ENCODE measurements at places on chromosomes 16 and 17. TPM values are rescaled to one million over a fixed set of nuclear protein-coding genes. Genes with fewer than 3 reads are reported as not detected.

B3GNT9 gene
- total RNA-seq, result 7.5 TPM

DNA sequence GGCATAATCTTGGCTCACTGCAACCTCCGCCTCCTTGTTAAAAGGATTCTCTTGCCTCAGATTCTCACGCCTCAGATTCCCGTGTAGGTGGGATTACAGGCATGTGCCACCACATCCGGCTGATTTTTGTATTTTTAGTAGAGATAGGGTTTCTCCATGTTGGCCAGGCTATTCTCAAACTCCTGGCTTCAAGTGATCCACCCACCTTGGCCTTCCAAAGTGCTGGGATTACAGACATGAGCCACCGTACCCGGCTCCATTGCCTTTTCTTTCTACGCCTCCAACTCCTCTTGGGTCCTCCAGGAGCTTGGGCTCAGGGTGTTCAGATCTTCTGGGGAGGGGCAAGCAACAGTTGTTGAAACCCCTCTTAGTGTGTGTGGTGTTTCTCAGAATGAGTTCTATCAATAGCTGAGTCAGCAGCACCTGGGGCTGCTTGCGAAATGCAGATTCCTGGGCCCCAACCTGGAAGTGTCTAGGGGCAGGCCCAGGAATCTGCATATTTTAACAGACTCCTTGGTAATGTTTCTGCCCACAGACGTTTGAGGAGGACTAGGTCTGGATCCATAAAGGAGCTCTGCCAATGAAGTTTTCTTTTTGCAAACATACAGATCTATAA is 31.4 kb downstream of the SEC14L5 start:
- DNase-seq, result no peak

- DNase-seq, result no peak
Observed at GRCh38 chr16:81774348-81774747, 4.7 kb upstream of the PLCG2 start.

GRCh38 chr16:15777533-15778203 is 79.2 kb downstream of the MYH11 start:
- peak; percentile 16 for DNase-seq

- DNase-seq, result peak; percentile 41
Observed at GRCh38 chr16:54931120-54932014, 702 bp downstream of the IRX5 start.

- DNase-seq, result peak; percentile 40
Observed at GRCh38 chr17:39626171-39627046, at the start of gene PPP1R1B. PPP1R1B (plus strand) TSS chr17:39626952; CDS start chr17:39627393, 441 bp downstream.

DNA sequence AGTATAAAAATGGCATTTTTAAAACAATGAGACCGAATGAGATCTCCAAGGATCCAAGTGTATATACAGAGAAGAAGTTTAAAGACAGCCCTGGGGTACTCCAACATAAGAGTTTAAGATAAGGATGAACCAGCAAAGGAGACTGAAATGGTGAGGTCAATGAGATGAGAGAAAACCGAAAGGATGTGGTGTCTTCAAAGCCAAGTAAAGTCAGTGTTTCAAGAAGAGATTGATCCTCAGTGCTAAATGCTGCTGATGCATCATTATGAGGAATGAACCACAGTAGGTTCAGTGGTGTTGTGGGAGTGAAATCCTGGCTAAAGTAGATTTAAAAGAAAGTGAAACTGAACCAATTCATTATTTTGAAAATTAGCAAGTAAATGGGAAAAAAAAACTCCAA is 38.1 kb upstream of the NLK start:
- peak; percentile 1 for DNase-seq

TNFRSF17 gene
- total RNA-seq, result not detected

KRTAP1-5 gene
- total RNA-seq, result not detected

DNA sequence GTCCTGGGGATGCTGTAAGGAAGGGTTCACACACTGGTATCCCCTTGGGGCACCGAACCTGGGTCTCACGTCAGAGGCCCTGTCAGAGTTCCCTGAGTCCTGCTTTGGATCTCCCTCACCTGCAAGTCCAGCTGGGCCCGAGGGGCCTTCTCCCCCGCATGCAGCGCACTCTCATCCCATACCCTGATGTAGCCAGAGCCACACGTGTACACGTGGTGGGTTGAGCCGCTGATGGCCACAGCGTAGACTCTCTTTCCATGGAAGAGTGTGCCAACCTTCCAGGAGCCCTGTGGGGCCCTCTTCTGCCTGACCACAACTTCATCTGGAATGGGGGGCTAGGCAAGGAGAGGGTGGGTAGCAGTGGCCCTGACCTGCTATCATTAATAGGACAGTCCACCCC is 9.9 kb downstream of the TLE7 start:
- DNase-seq, result no peak

KRT17 gene
- not detected for total RNA-seq

DNA sequence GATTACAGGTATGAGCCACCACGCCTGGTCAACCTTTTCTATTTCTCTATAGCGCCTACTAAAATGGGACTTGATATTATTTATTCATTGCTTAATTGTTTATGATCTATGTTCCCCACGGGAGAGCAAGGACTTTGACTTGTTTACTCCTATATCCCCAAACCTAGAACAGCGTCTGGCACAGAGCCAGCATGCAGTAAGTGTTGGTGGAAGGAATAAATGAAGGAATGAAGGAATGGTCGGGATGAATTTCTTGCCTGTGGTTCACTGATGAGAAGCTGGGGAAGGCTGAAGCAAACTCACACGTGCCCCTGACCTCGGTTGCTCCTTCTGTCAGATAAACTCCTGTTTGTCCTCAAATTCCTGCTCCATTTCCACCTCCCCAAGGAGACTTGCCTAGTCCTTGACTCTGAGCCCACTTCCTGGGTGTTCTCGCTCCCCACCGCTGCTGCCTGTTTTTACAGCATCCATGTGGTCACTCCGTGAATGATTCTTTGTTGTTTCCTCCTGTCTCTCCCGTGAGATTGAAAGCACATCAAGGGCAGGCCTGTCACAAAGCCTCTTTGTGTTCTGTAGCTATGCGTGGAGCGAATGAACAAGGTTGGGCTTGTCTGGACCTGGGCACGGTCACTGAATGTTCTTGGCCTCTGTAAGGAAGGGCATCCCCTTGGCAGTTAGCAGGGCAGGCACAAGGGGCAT is 17.3 kb downstream of the C17orf100 start:
- no peak for DNase-seq

SLC13A2 gene
- total RNA-seq, result not detected

GRCh38 chr17:65156185-65156834 is 19.1 kb downstream of the RGS9 start:
- no peak for DNase-seq

- no peak for DNase-seq
Observed at GRCh38 chr16:48628359-48628985, 18.5 kb upstream of the N4BP1 start.

CCL16 gene
- total RNA-seq, result not detected

GRCh38 chr16:59864981-59865666 is 1131.0 kb upstream of the GOT2 start:
- no peak for DNase-seq

GRCh38 chr16:69918241-69918640 is 32.9 kb upstream of the CLEC18A start:
- no peak for DNase-seq

DNA sequence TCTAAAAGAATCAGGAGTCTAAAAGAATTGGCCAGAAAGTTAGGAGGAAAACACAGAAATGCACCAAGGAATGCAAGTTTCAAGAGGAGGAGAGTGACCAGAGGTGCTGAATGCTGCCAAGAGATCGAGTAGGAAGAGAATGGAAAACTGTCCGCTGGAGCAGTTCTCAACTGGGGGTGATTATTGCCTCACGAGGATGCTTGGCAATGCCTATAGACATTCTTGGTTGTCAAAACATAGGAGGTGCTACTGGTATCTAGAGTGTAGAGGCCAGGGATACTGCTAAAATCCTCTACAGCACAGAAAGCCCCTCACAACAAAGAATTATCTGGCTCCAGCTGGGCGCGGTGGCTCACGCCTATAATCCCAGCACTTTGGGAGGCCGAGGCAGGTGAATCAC is 82.1 kb upstream of the NOL11 start:
- DNase-seq, result no peak

ABCA8 gene
- total RNA-seq, result not detected

DNA sequence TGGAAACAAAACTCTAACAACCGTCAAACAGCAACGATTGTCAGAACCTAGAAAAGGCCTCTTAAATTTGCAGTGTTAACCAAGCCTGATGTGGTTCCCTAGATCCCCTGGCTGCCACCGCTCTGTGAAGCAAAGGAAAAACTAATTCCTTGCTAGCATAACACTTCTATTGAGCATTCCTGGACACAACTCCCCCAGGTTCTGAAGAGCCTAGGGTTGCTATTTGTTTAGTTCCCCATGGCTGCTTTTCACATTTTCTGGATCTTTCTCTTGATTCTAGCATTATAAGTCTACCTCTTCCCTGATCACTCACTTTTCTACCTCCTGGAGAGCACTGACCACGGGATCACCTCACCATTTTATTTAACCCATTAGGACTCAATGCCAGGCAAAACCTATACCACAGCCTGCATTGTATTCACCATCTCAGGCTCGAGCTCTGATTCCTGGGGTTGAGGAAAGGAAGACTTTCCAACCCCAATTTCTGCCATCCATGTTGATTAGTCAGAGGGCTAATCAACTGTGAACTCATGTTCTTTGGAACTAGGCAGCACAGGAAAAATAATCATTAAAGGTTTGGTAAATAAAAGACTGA is 692 bp upstream of the KCNJ16 start:
- no peak for DNase-seq

DNA sequence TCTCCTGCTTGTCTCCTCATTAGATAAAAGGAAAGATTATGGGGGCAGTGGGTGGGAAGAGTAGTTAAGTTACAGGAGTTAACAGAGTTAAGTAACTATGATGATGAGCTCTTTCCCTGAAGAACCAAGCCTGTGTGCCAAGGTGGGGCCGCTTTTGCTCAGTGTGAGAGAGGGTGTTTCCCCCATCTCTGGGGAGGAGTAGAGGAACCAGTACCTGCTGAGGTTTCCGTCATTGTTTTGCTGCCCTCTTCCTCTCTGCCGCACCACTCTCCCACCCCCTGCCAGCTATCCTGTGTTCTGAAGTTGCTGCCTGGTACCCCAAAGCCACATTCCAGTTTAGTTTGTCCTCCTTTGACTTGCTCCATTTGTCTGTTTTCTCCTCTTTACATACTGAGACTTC is 20.8 kb upstream of the KRT10 start:
- DNase-seq, result no peak

DNA sequence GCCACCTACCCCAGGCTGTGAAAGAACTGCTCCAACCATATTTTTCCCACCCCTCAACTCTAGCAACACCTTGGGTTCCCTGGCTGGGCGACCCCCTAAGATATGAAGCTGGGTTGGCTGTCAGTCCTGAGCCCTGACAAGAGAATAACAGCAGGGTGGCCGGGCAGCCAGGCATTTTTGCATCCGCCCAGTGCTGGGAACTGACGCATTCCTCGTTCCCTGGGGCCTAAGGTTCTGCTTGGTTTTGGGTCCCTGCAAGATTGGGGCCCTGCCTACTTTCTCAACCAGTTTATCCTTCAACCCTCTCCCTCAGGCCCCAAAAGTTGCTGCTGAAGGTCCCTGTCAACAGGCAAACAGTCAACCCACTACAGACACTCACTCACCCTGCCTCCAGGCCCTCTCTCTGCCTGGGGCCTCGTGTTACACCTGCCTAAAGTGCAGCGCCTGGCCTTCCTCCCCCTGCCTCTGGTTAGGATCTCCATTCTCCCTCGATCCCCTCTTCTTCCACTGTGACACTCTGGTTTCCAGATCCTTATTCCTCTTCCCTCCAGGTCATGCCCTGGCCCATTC is 151.5 kb downstream of the STX8 start:
- DNase-seq, result no peak

DNA sequence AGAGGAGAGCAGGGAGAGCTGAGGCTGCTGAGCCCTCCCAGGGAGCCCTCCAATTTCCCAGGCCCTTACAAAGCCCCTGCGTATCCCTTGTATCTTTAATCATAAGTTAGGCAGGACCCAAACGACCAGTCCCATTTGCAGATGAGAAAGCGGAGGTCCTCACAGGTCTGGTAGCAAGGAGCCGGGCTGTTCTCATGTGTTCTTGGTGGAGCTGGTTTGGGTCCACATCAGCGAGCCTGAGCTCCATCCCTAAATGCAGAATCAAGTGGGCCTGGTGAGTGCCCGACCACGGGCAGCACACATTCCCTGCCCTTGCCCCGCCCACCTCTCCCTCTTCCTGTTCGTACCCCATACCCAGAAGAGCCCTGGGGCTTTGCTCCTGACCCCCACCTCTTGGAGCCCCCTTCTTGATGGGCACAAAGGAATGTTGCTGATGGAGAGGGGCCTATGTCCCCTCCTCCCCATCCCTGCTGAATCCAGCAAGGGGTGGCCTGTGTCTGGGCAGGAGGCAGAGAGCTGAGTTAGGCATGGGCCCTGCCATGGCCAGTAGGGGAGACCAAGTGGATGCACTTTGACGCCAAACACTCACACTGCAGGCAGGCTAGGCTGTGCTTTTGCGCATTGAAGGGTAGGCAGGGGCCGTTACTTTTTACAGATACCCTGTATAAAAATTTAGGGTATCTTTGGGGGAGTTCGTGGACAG is 18.3 kb upstream of the ADCY7 start:
- DNase-seq, result no peak

CTRB2 gene
- not detected for total RNA-seq

GRCh38 chr16:31453255-31454204 is 5.8 kb upstream of the ARMC5 start:
- DNase-seq, result no peak

KCTD19 gene
- 7.9 TPM for total RNA-seq

GRCh38 chr17:45828582-45829133 is 16.0 kb upstream of the SPPL2C start:
- no peak for DNase-seq

SDR42E1 gene
- total RNA-seq, result 13.0 TPM

GRCh38 chr16:3570420-3571062 is 6.7 kb downstream of the NLRC3 start:
- no peak for DNase-seq

DNA sequence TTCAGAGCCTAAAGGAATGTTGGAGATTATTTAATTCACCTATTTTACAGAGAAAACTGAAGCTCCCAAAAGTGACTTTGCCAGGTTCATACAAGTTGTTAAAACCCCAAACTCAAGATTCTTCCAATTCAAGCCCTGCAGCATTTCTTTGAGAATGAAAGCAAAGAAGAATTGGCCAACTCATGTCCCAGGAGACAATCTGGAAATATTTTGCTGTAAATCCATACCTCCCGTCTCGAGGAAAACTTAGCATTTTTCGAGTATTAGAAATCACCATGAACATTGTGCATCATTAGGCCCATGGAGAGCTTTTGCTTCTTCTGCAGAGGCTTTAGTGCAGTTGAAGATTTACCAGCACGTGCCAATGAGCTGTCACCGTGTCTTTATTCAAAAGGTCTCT is 176.4 kb upstream of the KCNJ16 start:
- DNase-seq, result no peak

GRCh38 chr17:59899099-59899498 is 6.2 kb downstream of the RPS6KB1 start:
- DNase-seq, result no peak
